ENCODE measurements at places on chromosomes 6 and 20.
A peak's percentile ranks its signal among the peaks of the same experiment; 100 is the strongest.

DNA sequence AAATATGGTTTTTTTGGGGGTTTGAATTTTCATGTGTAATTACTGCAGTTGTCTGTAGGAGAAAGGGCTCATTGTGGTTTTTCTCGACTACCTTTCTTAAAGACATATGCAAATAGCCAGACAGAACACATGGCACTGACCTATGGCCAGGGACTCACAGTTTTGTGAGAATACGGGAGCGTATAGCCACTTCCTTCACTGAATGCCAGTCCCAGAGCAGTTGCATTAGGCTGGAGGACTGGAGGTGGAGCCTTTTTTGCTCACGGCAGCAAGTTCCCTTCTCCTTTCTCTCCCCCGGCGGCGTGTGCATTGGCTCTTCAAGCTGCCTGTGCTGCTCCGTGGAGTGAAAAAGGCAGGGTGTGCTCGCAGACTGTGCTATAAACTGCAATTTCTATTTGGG is 114.9 kb downstream of the AKAP7 start:
- peak; percentile 76 for DNase-seq

- DNase-seq, result peak; percentile 87
These were observed 36.4 kb downstream of the MYLK4 start for GRCh38 chr6:2714111-2714895.

DNA sequence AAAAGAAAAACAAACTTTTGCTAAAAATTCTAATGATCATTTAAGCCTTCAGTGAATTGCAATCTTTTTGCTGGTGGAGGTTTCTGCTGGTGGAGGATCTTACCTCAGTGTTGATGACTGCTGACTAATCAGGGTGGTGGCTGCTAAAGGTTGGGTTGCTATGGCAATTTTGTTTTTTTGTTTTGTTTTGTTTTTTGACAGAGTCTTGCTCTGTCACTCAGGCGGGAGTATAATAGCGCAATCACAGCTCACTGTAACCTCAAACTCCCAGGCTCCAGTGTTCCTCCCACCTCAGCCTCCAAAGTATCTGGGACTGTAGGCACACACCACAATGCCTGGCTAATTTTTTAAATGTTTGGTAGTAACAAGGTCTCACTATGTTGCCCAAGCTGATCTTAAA is 94.7 kb downstream of the ANKRD6 start:
- DNase-seq, result no peak

- no peak for DNase-seq
These were observed 54.1 kb downstream of the RNASET2 start for GRCh38 chr6:166902211-166902755.

- no peak for DNase-seq
These were observed 220.0 kb upstream of the FOXQ1 start for GRCh38 chr6:1091900-1092299.

- DNase-seq, result peak; percentile 78
These were observed 37.3 kb upstream of the BTN3A2 start for GRCh38 chr6:26327450-26328264.

- no peak for DNase-seq
These were observed 83.5 kb downstream of the TRERF1 start for GRCh38 chr6:42368181-42368580.

DNA sequence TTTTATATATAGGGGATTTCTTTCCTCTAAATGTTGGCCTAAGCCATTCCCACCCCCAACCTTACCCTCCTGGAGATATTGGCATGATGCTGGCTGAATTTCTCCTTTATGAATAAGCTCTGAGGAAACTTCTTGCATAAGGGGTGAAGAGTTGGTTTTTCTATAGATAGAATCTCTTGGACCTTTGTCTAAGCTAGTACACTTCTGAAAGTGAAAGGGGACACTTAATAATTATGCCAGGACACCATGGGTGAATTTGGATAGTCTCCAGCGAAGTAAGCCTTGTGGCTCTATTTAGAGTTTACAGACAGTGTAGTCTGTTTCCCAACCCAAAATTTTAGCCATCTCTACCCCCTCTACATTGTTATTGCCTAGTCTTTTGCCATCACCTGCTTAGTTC is 27.1 kb upstream of the FABP7 start:
- no peak for DNase-seq

DNA sequence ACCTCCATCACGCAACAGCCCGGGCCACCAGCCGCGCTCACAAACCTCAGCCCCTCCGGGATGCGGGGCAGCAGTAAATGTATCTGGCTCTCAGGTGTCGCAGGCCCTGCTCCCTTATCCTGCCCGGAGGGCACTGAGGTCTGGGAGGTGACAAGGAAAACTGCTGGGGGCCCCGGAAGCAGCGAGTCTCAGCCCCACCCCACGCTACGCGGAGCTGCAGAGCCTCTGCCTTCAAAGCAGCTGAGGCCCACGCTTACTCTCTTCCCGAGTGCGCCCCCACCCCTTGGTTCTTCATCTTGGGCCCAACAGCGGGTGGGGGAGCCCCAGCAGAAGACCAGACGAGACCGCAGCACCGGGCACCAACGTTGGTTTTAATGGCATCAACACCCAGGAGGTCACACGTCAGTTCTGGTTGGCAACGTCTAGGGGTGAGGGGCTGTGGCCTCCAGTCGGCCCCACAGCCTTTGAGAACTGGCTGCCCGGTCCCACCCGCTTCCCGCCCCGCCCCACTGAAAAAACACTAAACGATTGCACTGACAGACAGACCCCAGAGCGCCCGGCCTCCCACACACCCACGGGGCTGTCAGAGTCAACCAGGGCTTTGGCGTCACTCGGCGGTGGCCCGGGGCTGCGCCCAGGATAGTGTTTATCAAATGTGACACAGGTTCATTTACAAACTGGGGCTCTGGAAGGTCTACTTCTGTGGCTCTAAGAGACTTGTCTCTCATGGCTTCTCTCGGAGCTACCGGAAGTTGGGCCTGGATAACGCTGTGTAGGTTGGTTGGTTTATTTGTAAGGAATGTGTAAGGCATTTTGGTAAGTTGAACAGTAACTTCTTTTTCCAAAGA is 43.7 kb downstream of the DSTN start:
- no peak for DNase-seq

DNA sequence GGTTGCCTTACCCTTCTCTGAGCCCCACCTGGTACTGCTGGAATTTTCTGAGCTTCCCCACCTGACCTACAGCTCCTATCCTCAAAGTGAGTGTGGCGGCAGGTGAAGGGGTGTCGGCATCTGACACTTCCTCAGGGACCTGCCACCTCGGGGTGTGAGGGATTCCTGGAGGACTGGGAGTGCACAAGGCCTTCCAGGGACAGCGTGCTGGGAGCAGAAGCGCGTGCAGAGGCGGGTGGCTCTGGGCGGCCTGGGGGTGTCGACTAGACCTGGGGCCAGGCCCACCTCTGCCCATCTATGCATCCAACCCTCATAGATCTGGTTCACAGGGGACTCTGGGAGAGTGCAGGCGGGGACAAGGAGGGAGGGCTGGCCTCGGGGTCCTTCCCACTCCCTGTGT is 7.8 kb downstream of the DLGAP4 start:
- no peak for DNase-seq

- no peak for DNase-seq
These were observed 31.0 kb upstream of the SALL4 start for GRCh38 chr20:51833326-51833725.

DNA sequence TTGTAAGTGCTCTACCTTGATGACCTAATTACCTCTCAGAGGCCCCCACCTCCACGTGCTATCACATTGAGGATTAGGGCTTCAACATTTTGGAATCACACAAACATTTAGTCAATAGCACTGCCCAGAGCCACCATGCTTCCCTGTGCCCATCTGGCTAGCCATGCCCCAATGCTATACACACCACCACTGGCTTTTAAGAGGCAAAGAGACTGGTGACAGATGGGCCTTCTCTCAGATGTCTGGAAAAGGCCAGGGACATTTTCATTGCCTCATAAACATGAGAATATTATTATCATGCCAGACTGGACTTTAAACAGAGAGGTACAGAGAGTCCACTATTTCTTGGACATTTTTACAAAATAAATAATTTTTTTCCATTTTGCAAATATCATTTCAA is 29.8 kb downstream of the TRMT6 start:
- no peak for DNase-seq

DNA sequence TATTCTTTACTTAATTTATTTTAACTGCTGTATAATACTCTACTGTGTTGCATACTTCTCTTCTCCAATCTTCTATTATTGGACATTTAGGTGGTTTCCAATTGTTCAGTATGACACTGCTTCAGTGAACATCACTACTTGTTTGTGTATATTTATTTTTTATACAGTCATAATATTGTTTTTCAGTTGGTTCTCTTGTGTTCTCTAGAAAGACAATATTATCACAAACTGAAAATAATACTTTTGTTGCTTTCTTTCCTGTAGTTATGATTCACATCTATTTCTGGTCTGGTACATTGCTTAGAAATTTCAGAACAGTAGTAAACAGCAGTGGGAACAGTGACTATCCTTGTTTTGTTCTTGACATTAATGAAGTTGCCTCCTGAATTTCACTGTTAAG is 62.8 kb upstream of the GTSF1L start:
- no peak for DNase-seq

DNA sequence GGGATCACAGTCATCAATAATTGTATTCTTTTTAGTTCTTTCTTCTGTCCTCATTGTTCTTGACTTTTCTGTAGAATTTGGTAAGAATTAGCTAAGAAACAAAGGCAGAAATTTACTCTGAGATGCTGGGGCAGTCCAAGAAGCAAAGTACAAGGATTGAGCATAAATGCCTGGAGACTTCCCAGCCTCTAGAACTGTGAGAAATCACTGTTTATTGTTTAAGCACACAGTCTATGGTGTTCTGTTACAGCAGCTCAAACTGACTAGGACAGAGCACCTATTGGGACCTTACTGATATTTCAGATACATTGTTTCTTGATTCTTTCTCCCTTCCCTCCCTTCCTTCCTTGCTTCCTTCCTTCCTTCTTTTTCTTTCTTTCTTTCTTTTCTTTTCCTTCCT is 192.7 kb upstream of the SLC35B3 start:
- DNase-seq, result peak; percentile 15

- DNase-seq, result no peak
These were observed 854.2 kb downstream of the PHF3 start for GRCh38 chr6:64489763-64490162.

DNA sequence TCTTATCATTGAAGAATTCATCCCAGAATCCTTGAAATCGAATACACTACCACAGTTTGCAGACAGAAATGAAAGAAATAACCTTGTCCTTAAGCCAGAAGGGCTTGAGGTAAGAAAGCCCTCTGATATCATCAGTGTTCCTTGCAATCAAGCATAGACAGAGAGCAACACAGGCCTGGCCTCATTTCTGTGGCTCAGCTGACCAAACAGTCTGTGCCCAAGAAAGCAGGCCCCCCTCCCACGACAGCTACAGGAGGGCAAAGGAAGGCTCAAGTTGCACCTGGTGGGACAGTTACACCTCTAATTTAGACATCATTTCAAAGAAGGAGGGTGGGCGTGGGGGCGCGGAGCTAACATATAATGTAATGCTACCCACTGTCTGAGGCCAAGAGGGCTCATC is 21.6 kb downstream of the KIF16B start:
- DNase-seq, result no peak

DNA sequence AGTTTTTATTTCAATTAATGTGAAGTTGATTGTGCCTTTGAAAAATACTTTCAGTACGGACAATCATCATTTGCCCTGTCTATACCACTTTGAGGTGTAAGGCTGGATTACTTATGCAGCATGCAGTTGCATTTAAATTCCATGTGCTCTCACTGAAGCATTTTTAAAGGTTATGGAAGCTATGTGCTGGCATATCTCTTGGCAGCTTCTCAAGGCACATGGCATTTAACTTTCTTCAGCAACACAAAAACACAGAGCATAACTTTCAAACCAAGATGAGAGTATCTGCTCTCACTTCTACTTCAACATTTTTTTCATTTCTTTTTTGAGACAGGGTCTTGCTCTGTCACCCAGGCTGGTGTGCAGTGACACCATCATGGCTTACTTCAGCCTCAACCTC is 360.6 kb upstream of the RUNX2 start:
- peak; percentile 16 for DNase-seq

DNA sequence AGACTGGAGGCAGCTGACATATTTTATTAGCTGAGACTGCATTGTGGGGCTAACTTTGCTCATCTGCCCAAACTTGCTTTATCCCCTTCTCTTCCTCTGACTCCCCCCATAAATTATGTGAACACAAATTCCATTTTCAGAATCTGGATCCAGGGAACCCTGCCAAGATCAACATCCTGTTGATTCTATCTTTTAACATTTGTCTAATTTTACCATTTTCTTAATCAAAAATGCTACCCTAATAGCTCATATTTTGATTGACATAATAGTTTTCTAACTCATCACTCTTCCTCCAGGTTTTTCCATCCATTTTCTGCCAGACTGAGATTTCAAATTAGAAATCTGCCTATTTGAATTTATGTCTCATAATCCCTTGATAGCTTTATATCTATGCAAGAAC is 184.7 kb upstream of the PRSS16 start:
- no peak for DNase-seq

DNA sequence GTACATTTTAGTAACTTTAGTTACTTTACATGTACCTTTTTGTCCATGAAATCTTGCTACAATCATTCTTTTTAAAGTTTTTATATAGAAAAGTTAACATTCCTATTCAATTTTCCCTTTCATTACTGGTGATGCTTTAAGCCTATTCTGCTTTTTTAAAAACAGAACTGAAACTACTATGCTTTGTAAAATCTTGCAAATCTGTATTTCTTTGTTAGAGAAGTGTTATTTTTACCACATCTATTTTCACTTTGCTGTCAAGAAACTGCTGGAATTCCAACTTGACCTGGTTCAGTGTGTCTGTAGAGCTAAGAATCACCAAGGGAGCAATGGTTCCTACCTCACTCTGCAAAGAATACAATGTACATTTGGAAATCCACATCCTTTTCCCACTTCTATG is 21.8 kb upstream of the SAMD5 start:
- no peak for DNase-seq

GRCh38 chr20:44711237-44711636 is 3.9 kb upstream of the CCN5 start:
- DNase-seq, result no peak
